ENCODE measurements at places on chromosomes 3 and 15.

DNA sequence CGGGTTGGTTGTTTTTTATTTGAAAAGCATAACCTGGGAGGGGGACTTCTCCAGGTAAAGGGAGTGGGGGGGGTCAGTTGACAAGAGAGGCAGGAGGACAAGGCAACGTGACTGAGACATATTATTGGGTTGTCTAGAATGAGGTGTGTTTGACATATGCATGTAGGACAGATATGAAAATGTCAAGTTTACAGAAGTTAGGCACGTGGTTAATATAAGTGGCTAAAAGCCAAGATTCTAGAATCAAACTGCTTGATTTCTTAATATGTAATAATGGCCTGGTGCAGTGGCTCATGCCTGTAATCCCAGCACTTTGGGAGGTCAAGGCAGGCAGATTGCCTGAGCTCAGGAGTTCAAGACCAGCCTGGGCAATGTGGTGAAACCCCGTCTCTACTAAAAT is 212.8 kb downstream of the SQOR start:
- DNase-seq, result no peak

DNA sequence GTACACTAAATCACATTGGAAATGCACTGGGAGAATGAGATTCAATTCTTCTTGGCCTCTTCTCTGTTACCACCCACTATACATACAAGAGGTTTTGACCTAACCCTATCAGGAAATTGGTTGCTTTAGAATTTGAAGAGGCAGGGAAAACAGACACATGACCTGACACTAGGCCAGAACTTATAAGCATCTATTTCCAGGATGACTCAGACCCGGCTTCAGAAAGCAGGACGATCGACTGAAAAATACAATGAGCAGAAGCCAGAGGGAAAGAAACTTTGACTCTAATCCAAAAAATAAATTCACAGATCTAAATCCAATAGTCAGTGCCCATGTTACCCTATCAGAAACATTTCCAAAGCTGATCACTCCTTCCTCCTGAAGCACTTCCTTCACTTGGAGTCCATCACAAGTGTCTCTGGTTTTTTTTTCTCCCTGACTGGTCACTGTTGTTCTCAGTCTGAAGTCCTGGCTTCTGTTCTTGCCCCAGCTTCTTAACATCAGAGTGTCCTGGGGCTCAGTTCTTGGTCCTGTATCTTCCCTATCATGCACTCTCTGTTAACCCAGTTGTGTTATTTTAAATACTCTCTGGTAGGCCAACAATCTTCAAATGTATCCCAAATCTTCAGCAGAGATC is 133.6 kb downstream of the P2RY1 start:
- no peak for DNase-seq

GRCh38 chr3:134898181-134898754 is 103.2 kb downstream of the EPHB1 start:
- no peak for DNase-seq

GRCh38 chr3:105891101-105891500 is 22.3 kb upstream of the CBLB start:
- no peak for DNase-seq

GRCh38 chr3:23448998-23449537 is 245.9 kb downstream of the UBE2E2 start:
- no peak for DNase-seq

GRCh38 chr15:96762566-96762965 is 432.1 kb downstream of the NR2F2 start:
- no peak for DNase-seq

DNA sequence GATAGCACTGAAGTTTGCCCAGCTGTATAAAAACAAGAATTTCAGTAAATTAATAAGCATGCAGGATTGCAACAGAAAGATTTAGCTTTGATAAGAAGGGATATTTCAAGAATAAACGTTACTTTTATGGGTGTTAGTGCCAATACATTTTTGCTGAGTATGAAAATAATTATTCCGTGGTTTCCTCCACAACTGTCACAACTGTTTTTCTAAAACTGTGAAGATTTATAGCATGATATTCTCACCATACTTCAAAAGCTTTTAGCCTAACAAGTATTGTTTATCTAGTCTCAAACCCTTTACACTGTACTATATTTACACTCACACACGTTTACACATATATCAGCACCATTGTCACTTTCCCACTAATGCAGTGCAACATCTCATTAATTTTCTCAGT is 200.5 kb downstream of the TPRG1 start:
- DNase-seq, result no peak

- DNase-seq, result no peak
Measured at GRCh38 chr3:31529421-31529820, 3.3 kb upstream of the STT3B start.

DNA sequence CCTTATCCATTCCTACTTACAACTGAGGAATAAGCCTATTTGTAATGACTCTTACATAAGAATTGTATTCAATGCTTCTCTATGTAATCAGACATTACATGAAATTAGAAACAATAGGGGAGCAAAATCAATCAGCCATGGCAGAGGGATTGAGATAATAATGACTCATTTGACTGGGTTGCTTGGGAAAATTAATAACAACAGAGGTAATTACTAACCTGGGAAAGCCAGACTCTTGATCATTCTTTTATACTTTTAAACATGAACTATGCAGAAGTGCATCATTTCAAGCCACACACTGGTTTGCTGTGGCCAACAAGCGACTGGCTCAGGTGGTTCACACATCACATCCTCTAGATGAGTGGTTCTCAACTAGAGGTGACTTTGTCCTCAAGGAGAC is 126.3 kb upstream of the CRBN start:
- DNase-seq, result no peak

DNA sequence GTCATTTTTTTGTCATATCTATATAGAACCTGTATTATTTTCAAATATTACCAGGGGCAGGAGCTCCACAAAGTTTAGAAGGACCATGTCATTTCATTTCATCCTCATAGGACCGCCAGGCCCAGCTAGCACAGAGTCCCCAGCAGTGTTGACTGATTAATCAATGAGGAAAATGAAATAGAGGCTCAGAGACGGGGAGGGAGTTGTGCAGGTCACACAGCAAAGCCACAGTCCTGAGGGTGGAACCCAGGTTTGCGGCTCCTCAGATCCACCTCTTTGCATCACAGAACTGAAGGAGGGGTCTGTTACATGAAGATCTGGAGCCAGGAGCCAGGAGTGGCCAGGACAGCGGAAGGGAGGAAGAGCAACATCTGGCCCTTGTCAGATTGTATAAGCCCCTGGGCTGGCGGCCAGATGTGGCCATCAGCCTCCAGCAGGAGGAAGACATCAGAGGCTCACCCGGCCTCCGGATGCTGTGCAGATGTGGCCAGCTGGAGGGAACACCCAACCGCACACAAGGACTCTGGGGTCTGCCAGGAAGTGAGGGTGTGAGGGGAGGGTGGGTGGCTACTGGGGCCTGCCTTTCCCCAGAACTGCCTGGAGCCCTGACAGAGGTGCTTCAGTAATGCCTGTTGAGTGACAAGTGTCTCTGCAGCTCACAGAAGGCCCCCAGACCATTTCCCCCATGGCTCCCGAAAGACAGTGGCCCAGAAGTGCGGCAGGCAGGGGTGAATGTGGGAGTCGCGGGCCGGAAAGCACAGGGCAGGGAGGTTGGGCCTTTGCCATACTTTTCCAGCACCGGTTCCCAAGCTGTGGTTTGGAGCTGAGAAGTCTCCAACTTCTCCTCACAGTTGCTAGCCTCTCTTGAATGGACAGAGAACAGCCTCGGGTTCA is 21.3 kb downstream of the EFCC1 start:
- no peak for DNase-seq

DNA sequence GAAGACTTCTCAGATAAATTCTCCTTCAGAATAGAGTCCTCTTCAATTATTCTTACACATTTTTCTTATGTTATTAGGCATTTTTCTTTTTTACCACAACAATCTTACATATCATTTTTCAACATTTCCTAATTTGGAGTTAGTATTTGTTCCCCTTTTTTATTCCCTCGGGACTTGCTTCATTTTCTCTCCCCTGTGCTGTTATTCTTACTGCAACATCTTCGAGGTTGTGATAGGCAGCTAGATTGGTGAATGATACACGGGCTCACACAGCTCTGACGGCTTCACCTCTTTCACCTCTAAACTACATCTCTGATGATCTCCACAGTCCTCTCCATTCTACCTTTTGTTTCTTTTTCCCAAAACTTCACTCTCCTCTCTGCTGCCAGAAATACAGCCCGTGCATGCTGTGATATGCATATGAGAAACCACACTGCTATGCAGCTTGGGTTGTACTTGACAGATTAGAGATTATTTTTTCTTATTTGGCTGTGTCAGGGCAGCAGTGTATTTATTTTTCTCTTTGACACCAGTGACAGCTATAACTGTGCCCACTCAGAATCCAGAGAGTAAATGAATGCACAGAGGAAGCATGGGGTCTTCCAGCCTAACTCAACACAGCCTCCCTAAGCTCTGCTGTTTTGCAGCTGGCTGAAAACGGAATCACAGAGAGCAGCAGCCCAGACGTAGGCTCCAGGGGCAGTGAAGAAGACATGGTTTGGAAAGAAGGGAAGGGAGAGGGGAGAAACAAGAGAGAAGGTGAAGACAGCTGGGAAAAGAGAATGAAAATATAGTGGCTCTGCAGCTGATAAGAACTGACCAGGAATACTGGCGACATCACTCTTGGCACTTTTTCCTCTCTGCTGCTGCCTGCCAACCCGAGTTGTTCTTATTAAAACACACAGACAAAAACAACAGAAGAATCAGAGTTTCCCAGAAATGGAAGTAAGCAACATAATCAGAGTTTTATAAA is 61.8 kb downstream of the SLC9A9 start:
- DNase-seq, result no peak

- DNase-seq, result no peak
Measured at GRCh38 chr3:44125882-44126281, 115.8 kb upstream of the TOPAZ1 start.

- no peak for DNase-seq
Measured at GRCh38 chr15:60208709-60209108, 189.1 kb downstream of the ANXA2 start.
